ENCODE measurements at places on chromosomes 16 and 17.

GRCh38 chr17:75975757-75976174, 3.2 kb downstream of the ACOX1 start:
- no peak for DNase-seq

DNA sequence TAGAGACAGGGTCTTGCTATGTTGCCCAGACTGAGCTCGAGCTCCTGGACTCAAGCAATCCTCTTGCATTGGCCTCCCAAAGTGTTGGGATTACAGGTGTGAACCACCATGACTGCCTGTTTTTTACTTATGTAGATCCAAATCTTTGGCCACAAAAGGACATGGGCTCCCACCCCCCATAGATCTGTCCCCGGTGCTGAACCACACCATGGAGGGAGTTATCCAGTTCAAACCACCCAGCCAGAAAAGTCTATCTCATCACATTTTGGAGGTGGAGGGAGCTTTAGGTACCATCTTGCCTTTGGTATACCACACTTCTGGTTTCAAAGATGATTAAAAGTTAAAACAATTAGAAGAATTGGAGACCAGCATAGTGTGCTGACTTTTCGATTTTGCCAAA, 26.2 kb downstream of the SHISA9 start:
- no peak for DNase-seq

DNA sequence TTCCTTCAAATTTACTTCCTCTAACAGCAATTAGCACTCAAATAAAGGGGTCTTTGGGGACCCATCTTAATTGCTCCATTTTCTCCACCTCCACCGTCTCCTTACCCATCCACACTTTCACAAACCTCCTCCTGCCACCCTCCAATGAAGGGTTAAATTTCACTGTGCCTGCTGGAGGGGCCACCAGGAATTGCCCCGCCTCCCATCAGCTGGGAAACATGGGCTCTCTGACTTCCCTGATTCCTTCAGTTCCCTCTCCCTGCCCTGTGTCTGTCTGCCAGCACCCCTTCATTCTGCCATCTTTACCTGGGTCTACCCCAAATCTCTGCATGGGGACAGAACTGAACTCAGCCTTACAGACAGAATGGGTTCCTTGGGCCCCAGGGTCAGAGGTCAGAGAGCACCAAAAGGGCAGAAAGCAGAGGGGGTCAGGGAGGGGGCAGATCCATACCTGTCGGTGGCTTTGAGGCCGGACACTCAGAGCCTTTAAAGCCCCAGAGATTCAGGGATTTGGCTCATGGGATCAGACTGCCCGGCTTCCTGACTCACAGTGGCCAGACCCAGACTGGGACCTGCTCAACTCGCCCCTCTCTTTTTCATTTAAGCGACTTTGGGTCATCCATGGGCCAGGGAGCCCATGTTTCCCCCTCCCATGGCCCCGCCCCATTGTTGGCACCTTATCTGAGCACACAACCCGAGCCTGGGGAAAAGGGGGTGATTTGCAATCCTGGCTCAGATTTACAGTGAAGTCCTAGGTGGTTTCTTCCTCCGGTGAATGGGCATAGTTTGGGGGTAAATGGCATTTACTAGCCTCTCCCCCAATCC, 17.6 kb upstream of the SP2 start:
- DNase-seq, result no peak

- DNase-seq, result no peak
Measured at GRCh38 chr17:50118076-50118827, 11.7 kb downstream of the SAMD14 start.

DNA sequence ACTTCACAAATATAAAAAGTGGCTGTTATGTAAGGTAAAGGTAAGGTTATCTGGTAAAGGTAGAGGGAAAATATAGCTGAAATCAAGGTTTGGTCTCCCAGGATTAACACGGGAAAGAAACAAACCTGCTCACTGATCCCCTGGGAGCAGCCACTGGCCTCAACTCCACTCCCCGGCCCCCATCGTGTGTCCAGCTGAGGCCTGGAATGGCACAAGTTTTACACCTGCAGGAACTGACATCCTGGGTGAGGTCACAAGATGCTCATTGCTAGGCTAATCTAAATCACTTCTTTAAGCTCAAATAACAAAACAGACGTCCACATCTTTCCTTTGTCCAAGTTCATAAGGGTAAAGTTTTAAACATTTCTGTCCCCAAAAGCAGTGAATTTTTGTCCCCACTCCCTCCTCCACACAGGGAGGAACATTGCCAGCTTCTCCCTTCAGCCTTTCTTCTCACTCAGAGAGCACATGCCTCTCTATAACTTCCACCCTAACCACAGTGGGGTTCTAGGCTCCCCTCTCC, 46.3 kb downstream of the ERN1 start:
- no peak for DNase-seq

DNA sequence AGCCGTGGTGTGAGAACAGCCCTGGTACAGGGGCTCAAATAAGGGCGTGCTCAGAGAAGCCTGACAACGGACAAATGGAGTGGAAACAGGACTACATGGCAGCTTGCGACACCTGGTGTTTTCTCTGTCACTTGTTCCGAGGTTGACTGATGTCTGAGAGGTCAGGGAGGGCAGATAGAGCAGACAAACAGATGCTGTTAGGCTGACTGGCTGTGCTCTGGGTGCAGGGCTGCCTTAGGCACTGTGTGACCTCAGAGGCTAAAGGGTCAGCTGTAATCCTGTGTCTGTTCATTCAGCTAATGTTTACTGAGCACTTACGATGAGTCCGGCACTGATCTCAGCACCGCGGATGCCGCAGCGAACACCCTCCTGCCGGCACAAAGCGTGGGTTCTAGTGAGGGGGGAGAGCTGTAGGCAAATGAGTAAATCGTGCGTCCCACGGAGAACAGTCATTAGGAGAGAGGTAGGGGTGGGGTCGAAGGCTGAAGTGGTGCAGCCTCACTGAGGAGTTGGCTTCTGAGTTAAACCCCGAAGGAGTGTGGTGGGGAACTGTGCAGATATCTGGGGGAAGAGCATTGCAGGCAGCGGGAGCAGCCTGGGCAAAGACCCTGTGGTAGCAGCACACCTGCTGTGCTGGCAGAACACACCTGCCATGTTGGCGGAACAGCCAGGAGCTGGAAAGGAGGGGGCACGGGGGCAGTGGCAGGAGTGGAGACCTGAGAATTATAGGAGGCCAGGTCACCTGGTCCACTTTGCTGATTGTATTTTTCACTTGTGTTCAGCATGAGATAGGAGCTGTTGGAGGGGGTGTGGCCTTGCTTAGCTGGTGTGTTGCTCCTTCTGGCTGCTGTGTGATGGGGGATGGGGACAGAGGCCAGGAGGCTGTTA, 35.0 kb downstream of the GPT2 start:
- DNase-seq, result no peak

- no peak for DNase-seq
Measured at GRCh38 chr16:31430380-31431052, 2.4 kb upstream of the COX6A2 start.

- DNase-seq, result no peak
Measured at GRCh38 chr16:89378947-89379771, 111.2 kb downstream of the ANKRD11 start.

All from esophagus squamous epithelium (tissue), 5 donors.